Stimulated activated CD4-positive, alpha-beta T cell treated with anti-CD3 and anti-CD28 coated beads, Interleukin-12 subunit alpha, Interleukin-12 subunit beta, amount 100 ng/mL, for 48 hours (primary cell): ENCODE measurements at places on chromosomes 4 and X.

DNA sequence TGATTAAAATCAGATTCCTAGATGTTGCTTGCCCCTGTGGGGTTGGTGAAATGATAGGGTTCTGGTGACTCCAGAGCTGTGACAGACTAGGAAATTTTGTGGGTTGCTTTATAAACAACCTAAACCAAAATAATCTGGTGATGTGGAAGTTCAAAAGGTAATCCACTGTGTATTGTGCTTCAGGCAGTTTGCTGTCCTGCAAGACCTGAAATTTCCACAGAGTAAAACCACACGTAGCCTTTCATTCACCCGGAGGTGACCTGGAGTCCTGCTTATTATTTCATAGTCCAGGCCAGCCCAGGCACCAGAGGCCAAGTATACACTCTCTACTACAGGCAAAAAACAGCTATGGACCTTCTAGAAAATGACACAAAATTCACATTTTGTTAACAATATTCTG lies 114.6 kb upstream of the CBR4 start:
- DNase-seq = no peak

- DNase-seq = no peak
Observed at GRCh38 chr4:112944006-112944405, 105.4 kb upstream of the ANK2 start.

DNA sequence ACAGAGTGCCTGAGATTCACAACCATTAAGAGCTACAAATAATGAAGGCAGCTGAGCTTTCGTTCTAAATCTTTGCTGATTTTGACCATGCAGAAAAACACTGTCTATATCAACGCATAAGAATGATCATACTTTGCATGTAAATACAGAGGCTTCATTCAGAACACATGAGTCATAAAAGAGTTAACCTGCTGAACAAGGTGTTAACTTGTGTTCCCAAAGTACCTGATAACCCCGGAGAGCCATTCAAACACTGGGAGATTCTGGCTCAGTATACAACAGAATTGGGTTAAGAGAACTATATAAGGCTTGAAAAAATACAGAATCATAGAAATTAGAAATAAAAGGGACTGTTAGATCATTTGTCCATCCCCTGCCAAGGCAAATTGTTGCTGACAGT lies 964.3 kb upstream of the TENM3 start:
- DNase-seq = no peak

- no peak for DNase-seq
Observed at GRCh38 chr4:169359961-169360360, 89.2 kb upstream of the SH3RF1 start.

DNA sequence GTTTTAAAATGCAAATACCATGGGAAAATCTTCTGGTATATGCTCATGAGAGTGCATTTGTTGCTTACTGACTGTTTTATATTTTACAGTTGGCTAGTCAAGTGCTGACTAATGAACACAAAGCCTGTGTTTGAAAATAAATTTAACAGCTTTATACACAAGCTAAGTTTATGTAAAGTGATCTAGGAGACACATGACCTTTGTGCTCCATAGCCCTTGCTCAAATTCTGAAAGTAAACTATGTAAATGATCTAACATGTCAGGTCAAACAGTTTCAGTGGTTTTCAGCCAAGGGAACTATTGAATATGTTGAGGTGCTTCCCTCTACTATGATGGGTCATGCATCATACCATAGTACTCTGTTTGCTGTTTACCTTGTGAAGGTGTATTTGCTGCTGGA lies 36.7 kb downstream of the DIAPH2 start:
- DNase-seq = no peak
